NCI-H2029 (cell line): ENCODE measurements at places on chromosomes 6 and 20.

DNA sequence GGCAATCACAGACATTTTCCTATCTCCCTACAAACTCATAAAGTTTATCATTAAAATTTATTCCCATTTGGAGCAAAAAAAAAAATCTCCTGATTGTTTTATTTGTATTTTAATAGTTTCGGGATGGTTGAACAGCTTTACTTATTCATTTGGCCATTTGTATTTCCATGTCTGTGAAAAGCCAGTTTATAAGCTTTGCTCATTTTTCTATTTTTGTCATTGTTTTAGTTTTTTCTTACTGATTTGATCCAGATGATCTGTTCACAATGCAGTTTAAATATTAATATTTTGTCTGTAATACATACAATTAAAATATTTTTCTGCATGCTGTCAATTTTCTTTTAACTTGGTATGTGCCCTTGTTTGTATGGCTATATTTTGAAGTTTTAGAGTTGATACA, 65.2 kb upstream of the CCN2 start:
- DNase-seq, result no peak

- no peak for DNase-seq
These were observed 1.1 kb downstream of the PAX1 start for GRCh38 chr20:21706261-21707195.

DNA sequence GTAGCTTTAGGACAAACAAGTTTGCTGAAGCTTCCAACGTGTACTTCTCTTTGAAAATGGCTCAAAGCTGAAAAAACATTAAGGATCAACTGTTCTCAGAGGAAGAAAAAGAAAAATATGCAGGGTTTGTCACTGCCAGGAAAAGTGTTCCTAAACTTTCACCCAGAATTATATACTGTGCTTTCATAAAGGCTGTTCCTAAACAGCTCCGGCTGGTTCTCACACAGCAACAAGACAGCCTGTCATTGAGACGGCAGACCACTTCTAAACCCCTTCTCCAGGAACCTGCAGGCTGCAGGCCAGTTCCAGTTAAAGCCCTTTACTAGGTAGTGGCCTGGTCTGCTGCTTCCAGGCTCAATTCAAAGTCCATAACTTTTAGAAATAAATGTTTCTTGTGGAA, 97.4 kb upstream of the SOX4 start:
- no peak for DNase-seq

DNA sequence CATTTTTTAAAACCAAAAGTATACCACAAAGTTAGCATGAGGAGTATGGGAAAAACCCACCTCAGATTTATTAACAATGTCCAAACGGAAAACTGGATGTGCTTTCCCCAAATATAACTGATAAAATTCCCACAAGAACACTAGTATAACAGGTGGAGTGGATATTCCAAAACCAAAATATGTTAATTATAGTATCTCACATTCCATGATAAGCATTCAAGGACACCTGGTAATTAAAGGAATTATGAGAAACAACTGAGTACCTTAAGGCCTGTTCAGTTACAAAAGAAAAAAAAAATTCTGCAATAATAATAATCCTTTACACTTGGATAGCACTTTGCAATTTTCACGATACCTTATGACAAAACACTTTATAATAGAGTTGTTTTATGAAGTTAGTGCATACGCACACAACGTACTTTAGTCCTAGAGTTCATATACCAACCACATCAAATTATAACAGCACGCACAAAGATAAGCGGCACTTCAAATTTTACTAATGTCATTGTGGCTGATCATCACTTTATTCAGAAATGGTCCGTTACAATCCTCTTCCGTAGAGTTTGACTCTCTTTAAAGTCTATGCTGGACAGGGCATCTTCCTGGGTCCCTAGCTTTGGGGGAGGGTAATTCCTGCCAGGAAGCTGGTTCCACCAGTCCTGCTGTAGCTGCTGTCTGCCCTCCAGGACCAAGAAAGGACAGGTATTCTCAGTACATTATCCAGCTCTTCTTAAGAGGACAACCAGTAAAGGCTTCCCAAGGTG, 1.7 kb downstream of the CDK19 start:
- DNase-seq, result no peak

DNA sequence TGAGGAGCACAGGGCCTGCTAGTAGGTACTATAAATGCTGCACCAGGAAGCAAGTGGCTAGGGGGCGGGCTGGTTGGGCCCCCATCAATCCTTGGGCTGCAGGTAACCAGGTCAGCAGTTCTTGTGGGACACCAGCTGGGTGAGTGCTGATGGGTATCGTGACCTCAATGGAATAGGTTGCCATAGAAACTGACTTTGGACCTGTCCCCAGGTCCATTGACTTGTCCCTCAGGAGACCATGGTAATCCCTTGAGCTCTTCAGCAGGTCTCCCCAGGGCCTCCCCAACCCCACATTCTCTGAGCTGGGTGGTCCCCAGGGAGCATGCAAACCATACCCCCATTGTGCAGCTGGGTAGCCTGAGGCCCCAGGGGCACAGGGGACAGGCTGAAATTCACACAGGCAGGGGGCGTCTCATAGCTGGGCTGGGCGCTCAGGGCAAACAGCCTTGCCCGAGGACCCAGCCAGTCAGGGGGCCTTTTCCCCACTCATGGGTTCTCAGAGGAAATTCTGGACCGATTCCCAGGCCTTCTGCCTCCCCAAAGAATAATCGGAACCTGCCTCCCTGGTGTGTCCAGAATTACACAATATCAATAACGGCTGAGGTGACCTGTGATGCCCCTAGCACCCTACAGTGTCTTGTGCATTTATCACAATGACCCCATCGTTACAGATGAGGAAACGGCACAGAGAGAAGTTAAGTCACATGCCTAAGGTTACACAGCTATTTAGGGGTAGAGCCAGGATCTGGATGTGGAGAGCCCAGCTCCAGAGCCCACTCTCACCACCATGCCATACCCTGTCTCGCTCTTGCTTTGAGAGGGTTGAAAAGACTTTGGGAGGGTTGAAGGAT, 35.9 kb downstream of the SRC start:
- DNase-seq, result no peak

GRCh38 chr6:161522276-161522675, 248.4 kb upstream of the AGPAT4 start:
- DNase-seq, result no peak

DNA sequence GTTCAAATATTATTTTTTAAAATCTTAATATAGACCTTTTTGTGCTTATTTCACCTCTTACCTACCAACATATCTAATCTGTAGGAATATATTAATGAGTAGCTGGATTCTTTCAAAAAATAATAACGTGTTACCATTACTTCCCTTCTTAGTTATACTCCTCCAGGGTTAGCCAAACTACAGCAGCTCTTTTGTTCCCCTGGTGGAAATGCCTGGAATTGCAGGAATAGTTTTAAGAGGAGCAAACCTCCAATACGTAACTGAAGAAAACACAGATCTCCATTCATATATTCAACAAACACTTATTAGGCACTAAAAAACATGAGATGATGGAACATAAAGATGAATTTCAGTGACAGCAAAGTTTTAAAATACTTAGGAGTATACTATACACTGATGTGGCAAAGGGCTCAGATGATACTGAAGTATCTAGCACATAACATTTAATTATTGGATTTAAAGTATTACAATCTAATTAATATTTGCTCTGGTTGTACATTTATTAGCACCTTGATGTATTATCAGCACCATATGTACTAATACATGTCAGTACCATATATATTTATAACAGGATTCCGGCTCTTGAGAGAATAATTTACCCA, 78.3 kb downstream of the TBX18 start:
- no peak for DNase-seq

DNA sequence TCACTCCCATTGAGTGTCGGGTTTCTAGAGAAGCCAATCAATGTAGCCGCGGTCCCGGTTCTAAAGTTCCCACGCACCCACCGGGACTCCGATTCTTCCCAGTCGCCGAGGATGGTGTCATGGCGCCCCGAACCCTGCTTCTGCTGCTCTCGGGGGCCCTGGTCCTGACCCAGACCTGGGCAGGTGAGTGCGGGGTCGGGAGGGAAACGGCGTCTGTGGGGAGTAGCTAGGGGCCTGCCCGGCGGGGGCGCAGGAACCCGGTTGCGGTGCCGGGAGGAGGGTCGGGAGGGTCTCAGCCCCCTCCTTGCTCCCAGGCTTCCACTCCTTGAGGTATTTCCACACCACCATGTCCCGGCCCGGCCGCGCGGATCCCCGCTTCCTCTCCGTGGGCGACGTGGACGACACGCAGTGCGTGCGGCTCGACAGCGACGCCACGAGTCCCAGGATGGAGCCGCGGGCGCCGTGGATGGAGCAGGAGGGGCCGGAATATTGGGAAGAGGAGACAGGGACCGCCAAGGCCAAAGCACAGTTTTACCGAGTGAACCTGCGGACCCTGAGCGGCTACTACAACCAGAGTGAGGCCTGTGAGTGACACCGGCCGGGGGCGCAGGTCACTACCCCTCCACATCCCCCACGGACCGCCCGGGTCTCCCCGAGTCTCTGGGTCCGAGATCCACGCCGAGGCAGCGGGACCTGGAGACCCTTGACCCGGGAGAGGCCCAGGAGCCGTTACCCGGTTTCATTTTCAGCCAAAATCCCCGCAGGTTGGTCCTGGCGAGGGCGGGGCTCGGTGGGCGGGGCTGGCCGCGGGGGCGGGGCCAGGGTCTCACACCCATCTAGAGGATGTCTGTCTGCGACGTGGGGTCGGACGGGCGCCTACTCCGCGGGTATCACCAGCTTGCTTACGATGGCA, 35.2 kb upstream of the HLA-G start:
- no peak for DNase-seq

DNA sequence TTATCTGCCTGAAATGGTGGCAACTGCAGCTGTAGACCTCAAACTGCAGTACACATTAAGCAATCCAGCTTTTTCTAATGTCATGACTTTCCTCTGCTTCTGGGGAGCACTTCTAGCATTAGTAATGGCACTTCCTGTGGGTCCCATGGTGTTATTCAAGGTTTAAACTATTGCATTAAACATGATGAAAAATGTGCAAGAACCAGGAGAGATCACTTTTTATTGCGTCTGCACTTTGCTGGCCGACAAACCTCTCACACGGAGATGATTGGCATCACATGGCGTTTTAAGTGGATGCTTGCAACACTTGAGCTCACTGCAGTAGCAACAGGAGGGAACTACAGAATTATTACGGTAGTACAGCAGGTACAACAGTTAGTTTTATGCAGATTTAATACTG, 148.4 kb downstream of the HIVEP2 start:
- DNase-seq, result peak; percentile 8

- DNase-seq, result no peak
These were observed 515.9 kb downstream of the CD83 start for GRCh38 chr6:14633479-14633878.

DNA sequence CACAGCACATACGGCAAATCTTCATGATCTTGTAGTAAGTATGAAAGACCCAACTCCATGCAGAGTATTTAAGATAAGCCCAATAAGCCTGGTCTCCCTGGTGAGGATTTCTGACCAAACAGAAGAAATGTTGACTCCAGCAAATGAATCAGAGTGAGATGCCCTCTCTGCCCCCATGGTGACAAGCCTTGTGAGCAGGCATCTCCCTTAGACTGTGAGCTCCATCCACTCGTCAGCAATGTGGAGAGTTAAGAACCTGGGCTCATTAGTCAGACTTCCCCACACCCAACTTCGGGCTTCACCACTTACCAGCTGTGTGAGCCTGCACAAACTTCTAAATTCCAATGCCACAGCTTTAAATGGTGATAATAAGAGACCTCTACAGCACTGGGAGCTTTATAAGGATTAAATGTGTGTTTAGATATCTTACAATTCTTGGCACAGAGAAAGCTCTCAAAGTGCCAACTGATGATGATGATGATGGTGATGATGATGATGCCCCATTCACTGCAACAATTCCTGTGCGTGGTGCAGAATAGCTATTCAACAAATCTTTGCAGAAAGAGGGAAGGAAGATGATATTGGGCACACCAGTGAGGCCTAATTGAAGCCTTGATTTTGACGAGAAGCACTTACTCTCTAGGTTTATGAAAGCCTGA, 253.4 kb upstream of the TAB2 start:
- no peak for DNase-seq
